ENCODE measurements at places on chromosomes 12 and 14.

GRCh38 chr14:85366226-85366625 lies 163.7 kb upstream of the FLRT2 start:
- DNase-seq = no peak

DNA sequence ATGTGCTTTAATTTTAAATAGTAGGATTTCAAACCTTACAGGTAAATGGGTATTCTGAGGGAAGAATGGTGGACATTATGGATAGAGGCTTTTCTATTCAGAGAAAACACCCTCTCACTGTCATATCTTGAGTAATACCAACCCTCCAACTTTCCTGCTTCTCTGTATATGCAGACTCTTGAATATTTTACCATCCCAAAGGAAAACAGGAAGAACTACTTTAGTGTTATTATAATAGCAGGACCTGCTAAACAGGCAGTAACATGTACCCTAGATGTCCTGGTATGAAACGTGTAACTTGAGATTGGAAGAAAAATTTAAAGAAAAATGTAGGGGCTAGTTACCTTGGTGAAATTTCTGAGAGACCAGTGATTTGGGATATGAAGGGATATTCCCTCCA lies 82.9 kb upstream of the TRHDE start:
- no peak for DNase-seq

GRCh38 chr12:68508576-68508975 lies 102.1 kb upstream of the RAP1B start:
- DNase-seq = no peak

DNA sequence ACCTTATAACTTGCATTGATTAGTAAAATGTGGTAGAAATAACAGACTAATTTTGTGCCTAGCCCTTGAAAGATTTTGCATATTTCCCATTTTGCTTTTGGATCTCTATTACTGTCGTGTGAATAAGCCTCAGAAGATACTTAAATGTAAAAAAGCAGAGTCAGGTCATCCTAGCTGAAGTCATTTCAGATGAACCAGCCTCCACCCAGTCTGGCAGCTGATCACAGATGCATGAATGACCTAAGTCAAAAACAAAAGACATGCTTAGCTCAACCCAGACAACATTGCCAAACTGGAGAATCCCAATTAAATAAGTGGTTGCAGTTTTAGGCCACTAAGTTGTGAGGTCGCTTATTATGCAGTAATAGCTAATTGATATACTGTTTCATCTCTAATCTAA lies 349.9 kb downstream of the C12orf50 start:
- no peak for DNase-seq

DNA sequence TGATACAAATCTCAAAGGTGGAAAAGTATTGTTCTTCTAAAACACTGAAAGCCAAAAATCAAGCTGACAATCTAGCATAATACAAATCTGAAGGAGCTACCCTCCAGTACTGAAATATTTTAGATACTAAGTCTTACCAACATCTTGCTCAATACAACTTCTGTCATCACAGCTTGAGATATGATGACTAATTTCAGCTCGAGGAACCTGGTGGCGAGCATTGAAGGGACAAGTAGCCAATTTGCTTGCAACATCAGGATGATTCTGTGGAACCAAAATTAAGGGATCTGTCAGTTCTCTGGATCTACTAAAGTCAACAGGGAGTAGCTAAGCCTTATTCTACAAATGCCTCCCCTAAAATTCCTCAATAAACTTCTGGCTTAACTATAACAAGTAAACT lies 10.4 kb downstream of the GTSF1 start:
- no peak for DNase-seq

GRCh38 chr14:53186532-53186931 lies 33.4 kb upstream of the DDHD1 start:
- no peak for DNase-seq

- DNase-seq = no peak
Observed at GRCh38 chr12:61213646-61214045, 1046.6 kb upstream of the USP15 start.

DNA sequence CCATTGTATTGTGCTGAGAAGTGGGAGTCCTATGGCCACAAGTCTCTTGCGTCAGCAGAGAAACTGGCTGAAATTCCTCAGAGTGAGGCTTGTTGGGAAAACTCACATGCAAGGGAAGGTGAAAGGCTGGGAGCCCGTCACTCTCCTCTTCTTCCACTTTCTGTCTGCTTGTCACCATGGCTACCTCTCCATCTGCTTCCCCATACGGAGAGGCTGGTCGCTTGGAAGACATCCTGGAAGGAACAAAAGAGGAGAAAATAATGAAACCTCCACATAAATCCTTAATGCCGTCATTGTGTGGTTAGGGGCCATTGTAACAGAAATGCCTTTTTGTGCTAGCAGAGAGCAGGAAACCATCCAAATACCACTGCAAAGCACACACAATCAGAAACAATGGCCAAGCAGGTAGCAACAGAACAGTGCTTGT lies 53.7 kb downstream of the SOX5 start:
- DNase-seq = no peak

DNA sequence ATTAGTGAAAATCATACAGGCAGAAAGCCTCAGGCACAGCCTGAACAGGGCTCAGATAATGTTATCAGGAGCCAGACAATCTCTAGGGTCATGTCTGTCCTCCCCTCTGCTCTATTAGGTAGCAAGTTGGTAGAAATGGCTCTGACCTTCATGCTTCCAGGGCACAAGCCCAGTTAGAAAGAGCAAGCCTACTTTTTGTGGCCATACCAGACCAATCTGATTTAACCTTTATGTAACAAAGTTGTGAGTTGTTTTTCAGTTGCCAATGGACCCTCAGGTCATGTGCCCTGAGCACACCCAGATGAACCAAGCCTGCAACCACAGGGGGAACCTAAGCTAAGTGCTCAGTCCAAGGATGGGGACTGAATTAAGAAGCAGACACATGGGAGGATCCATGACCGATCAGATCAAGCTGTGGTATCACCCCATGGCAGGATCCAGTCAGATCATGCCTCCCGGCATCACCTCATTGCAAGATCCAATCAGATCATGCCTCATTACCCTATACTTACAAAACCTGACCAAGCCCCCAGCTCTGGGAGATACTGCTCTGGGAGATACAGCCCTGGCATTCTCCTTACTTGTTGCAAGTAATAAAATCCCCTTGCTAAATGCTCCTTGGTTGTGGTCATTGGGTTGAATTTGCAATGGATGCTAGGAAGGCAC lies 18.8 kb upstream of the HIGD1C start:
- DNase-seq = no peak

DNA sequence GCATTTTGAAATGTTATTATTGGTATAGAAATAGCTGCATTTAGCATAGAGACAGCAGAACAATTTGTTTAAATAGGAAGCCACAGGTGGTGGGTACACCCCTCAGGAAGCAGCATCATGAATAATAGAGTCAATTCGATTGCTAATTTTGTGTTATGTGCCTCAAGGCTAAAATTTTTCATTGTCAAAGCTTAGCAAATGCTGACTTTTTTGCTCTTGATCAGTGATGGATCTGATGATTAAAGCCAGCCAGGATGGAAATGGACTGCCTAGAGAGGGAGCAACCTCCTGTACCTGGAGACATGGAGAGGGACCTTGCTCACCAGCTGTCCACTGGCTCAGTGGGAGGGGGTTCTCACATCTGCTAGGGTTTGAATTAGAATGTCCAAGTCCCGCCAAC lies 4.5 kb upstream of the KRT8 start:
- DNase-seq = no peak

DNA sequence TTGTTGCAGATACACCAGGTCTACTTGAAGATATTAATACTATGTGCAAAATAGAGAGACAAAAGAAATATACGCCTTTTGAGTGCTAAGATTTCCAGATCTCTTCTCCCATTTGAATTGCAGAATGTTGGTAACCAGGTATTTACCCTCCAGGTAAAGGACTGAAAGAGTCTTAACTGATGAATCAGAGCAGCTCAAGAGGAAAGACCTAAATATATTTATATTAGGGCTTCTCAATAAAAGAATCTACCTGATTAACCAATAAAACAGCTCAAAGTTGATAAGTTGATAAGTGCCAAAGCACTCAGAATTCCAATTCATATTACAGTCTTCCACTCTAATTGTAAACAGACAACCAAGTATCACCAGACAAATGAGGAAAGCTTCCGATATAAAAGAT lies 59.2 kb downstream of the ZNF641 start:
- no peak for DNase-seq

DNA sequence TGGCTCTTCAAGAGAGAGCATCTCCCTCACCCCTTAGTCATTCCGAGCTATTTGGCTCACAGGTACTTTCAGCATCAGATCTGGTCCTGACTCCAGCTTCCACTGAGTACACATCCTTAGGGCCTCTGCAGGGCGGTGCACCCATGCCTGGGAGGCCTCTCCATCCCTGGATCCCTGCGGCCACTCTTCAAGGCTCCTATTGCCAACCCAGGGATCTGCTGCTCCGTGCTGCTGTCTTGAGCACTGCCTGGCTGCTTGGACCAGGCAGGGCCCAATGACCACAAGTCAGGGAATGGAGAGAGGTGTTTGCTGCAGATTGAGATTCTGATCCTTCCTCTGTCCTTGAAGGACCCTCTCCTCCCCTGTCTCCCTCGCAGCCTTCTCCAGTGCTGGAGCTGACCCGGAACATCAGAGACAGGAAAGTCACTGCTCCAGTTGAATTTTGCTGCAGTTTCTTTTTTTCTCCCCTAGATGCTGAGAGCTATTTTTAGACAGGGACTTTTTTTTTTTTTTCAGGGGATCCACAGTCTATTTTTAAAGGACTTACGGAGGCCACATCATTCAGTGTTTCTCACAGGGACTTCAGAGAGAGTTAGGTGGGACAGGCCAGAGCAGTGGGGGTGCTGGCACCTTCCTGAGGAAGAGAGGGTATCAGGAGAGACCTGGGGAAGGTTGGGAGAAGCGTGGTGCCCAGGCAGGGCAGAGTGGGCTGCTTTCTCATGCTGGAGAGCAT lies 50.1 kb upstream of the KCNA1 start:
- no peak for DNase-seq

- DNase-seq = no peak
Observed at GRCh38 chr12:15001733-15002382, 29.0 kb downstream of the PDE6H start.

DNA sequence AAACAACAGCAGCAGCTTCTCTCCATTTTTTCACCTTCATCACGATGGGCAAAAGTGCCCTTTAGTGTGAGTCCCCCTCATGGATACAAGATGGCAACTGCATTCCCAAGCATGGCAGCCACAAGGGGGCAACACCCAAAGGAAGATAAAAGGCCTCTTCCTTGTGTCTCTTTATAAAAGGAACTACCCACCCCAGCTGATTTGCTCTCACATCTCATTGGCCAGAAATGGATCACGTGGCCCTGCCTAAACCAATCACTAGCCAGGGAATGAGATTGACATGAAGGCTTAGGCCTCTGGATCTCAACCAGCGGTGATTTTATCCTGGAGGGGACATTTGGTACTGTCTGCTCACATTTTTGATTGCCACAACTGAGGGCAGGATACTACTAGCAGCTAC lies 21.9 kb upstream of the IFT81 start:
- no peak for DNase-seq

GRCh38 chr12:53234271-53234914 lies 2.4 kb upstream of the RARG start:
- no peak for DNase-seq

DNA sequence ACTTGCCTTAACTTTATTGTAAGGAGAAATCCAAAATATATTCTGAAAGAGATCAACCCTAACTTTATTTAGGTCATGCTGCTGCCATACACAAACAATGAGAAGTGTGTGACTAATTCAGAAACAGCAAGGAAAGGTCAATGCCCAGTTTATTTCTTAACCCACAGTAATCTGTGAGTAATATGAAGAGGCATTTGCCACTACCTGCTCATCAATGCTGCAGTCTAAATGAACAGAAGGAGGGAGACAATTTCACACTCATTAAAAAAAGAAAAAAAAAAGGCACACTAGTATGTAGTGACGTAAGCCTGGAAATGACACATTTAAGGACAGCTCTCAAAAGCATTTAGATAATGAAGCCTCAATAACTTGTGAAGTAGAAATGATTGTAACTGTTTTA lies 90.5 kb upstream of the FOXN3 start:
- DNase-seq = no peak

DNA sequence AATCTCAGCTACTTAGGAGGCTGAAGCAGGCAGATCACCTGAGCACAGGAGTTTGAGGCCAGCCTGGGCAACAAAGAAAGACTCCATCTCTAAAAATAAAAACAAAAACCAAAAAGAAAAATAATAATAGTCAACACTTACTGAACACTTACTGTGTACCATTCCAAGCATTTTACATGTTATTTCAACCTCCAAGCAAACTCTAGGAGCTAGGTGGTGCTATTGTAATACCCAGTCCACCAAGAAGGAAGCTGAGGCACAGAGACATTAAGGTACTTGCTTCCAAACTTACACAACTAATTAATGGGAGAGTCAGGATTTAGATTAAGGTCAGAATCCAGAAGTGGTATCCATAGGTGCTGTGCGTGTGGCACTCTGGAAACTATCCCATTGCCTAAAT lies 13.7 kb upstream of the OR6J1 start:
- no peak for DNase-seq

DNA sequence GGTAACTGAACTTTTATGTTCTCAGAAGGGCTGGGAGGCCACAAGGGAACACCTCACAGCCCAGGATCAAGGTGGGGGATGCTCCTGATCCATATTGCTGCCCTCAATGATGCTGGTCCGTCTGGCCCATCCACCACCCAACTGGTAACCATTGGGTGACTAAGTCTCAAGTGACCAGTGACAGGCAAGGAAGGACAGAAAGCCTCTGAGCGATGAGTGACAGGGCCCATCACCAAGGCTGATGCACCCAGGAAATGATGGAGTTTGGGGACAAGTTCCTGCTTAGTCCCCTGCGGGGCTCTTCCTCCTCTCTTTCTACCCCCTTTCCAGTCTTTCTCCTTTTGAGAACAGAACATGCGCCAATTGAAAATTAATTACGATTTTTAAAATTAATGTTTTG lies 2.6 kb upstream of the MMP19 start:
- DNase-seq = no peak

DNA sequence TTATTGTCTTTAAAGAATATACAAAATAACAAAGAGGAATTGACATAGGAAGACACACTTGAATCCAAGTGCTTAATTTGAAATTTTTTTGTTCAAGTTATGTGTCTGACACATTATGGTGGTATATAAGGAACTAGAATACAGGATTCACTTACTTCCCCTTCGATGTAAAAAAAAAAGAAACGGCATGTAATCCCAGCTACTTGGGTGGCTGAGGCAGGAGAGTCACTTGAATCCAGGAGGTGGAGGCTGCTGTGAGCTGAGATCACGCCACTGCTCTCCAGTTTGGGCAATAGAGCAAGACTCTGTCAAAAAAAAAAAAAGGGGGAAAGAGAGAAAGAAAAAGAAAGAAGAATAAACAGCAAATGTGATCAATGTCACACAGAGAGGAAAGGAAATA lies 8.9 kb downstream of the CLEC12A start:
- DNase-seq = no peak

DNA sequence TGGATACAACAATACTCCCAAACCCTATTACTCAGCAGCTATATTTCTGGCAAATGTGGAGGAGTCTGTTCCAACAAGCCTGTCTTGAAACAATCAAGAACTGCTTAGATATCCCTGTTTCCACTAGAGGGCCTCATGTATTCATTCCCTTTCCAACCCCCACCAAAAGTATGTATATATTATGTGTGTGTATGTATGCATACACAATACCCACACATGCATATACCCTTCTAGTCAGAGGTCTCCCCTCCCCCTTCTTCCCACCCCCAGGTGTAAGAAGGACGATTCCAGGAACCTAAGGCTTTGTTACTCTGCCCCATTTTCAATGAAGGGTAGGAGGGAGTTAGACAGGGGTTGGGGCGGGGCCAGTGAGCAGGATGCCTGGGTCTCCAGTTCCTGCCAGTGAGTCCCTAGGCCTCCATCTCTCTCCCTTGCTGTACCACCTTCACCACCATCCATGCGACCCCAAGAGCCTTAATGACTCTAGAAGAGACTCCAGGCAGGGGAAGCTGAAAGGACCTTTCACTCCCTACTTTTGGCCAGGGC lies at the start of gene DGKA:
TSS of gene DGKA (plus strand) at position 392 of the 546 bp plus-strand sequence. CDS start 5,342 bp downstream, outside the sequence.
- DNase-seq = peak; percentile 63
